CD4-positive, alpha-beta T cell treated with Interleukin-2 at 100 ng/mL for 4 hours (primary cell): ENCODE measurements at places on chromosomes 4 and X.

DNA sequence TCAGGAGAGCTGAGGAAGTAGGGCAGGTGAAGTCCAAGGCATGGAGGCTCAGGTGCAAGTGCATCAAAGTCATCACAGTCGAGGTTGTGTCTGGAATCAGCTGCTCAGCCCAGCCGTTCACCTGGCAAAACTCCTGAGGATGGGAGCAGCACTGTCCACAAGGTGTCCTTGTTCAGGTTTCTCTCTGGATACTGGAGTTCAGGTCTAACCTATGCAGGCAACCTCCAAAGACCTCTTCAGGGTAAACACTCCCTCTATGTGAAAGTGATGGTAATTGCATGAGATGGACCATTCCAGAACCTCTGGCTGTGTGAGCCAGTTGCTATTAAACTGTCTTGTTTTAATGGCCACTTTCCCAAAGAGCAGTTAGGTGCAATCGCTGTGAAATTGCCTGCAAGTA is 120.2 kb upstream of the PSAPL1 start:
- no peak for DNase-seq

DNA sequence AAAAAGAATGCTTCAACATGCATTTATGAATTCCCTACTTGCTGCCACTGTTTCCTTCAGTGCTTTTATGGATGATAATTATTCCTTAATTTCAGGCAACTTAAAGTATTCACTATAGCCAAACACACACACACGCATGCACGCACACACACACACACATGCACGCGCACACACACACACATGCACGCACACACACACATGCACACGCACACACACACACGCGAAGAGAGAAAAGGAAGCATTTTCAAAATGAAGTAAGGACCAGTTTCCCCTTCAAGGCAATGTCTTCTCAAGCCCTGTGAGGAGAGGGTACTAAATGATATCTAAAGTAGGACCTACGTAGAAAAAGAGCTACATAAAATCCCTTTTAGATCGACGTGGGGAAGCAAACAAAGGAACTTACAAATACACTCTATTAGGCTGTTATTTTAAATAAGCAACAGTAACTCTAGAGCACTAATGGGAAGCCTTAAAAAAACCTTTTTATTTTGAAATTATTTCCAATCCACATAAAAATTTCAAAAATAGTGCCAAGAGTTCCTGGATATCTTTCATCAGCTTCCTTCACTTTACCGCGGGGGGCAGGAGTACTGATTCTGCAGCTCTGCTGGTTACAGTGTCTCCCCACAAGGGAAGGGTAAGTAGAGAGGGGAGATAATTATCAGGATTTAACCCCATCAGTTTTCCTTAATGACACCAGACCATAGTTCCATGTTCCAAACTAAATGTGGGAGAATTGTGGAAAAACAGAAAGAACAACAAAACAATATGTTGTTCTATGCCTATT is 13.7 kb downstream of the IRF2 start:
- DNase-seq: no peak

DNA sequence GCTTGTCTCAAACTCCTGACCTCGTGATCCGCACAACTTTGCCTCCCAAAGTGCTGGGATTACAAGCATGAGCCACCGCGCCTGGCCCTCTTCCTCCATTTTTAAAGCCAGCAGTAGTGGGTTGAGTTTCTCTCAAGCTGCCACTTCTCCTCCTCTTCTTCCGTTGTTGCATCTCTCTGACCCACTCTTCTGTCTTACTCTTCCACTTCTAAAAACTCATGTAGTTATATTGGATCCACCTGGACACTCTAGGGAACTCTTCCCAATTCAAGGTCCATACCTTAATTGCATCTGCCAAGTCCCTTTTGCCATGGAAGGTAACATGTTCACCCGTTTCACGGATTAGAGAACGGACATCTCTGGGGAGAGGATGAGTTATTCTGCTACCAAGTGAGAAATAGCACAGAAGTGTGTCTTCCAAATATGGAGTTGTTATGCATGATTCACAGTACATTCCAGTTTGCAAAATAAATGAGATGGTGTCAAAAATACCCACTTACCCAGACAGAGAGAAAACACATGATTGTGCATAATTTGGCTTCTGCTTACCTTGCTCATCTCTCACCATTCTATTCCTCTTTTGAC is 51.8 kb downstream of the GBA3 start:
- DNase-seq: no peak

DNA sequence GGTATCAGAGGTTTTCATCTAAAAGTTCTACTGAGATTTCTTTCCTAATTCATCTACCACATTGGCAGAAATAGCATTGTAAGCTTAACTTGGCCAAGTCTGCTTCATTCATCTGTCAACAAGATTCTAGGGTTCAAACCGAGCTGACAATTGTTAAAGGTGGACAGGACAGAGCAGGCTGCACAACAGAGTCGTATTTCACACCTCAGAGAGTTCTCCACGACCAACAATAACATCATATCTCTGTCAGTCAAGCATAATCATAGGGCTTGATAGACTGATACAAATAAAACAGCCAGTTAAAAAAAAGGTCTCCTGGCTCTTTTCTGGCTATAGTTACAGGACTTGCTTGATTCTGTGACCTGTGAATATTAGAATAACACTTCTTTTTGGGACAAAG is 259.2 kb downstream of the COL25A1 start:
- DNase-seq: no peak

GRCh38 chr4:133775881-133776280 is 425.7 kb downstream of the PABPC4L start:
- DNase-seq: no peak

GRCh38 chr4:136124251-136124745 is 1408.0 kb downstream of the PCDH18 start:
- DNase-seq: no peak

GRCh38 chr4:25523405-25523804 is 132.2 kb upstream of the SLC34A2 start:
- DNase-seq: no peak

DNA sequence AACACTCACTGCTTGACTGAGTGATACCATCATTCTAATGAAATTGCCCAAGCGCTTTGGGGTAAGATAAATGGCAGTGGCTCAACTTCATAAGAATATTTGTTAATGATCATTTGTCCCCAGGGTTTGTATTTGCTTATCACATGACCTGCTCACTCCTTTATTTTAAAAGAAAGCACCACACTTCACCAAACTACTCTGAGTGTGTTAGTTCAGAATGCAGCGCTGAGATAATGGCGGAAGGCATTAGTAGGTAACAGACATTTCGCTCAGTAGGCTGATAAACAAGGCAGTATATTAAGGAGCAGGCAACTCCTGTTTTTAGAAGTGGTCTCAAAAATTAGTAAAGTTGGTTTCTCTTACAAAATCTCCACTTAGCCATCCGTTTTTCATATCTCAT is 1.6 kb downstream of the SNX25 start:
- no peak for DNase-seq
